NCI-H1105 treated with DMSO at 0.1 percent for 48 hours (cell line): ENCODE measurements at places on chromosomes 1 and 21.

DNA sequence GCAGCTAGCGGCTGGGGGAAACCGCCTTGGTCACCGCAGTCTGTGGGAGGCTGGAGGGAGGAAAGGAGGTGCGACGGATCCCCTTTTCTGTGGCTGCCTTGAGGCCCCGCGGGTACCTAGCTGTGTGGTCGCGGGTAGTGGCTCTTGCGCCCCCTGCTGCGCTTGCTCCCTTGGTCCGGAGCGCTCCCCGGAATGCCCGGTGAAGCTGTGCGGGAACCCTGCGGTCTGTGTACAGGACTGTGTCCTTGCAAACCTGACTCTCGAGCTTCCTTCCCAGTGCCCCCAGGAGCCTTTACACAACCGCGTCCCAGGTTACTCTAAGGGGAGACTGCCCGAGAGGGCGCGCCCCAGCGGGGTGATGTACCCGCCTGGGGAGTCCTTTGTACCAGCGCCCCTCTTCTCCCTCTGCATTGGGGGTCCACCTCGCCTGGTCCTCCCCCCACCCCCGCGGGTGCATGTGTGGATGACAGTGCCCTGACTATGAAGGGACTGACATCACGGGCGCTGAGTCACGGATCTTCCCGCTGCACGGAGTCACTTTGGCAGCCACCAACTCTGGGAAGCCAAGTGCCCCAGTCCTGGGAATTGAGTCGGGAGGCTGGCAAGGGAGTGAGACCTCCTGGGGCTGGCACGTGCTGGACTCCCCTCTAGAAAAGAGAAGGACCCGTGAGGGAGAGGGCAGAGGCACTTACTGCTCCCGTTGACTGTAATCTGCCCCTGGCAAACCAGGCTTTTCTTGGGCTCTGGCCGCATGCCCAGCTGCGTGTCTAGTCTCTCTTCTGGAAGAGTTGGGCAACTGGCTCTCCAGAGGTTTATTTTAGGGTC is 816 bp downstream of the IL6R start:
- no peak for DNase-seq

GRCh38 chr1:194476872-194477271 is 1290.5 kb upstream of the B3GALT2 start:
- no peak for DNase-seq

GRCh38 chr1:214386747-214387146 is 105.8 kb downstream of the SMYD2 start:
- no peak for DNase-seq

DNA sequence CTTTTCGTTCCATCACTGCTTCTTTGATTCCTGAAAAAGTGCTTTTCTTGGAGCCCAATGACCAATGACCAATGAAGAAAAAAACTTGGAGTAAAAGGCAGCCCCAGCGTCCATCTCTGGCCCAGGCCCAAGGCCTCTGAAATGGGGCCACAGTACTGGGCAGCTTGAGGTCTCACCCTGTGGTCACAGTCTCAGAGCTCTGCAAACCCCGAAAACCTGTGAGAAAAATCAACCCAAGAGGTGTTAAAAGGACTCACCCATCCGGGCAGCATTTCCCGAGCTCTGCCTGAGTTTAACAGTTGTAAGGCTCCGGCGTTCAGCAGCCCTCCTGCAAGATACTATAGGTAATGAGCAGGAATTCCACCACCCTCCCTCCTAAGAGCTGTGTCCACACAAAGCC is 2.1 kb upstream of the EFHD2 start:
- DNase-seq = no peak

- peak; percentile 66 for DNase-seq
These were observed 633.2 kb upstream of the NEGR1 start for GRCh38 chr1:72915581-72915980.

- no peak for DNase-seq
These were observed 12.0 kb downstream of the MDM4 start for GRCh38 chr1:204528241-204528640.

GRCh38 chr1:241081473-241081872 is 275.5 kb downstream of the RGS7 start:
- DNase-seq = no peak

DNA sequence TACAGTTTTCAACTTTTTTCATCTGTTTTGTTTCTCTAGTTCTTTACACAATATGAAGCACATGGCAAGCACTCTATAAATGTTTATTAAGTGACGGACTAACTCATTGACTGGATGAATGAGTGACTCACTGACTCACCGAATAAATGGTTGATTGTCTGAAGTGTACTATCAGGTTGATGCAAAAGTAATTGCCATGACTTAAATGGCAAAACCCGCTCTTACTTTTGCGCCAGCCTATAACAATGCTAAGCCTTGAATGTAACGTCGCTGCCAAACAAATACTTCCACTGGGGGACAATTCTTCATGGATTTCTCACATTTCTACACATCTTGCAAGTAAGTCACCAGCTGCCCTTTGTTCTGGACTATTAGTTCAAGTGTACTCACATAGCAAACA is 109.0 kb upstream of the KCTD3 start:
- DNase-seq = no peak
